ENCODE measurements at places on chromosomes 6 and 20. TPM values are rescaled to one million over a fixed set of nuclear protein-coding genes. Genes with fewer than 3 reads are reported as not detected.

Gene CCDC28A
- total RNA-seq, result 13.5 TPM

Gene TINAG
- total RNA-seq, result 0.64 TPM

DNA sequence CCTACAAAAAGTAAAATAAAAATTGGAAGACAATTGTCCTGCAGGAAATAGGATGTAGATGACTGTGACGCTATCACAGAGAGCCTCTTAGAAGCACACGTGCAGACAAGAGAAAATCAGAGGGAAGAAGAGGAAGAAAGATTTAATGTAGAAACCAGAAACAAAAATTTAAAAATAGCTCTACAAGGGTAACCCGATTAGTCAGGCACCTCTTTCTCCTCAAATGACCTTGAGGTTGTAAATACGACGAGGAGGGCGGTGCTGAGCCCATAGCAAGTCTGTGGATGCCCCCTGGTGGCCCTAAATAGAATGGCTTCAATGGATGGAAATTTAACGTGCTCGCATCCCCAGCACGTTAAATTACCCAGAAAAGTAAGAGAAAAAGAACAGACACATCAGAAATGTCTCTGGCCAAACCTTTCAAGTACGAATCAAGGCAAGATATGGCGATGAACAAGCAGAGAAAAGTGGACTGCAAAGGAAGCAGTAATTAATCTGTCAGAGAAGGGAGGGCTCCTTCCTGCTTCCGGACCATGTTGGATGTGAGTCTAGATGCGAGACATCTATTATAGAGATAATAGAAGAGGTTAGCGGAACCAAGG is 4.2 kb upstream of the PRPH2 start:
- DNase-seq, result peak; percentile 66
- H3K4me1 ChIP-seq, result peaks cover 10% of the 10 kb centered on the region
- no peaks in the 10 kb centered on the region for H3K36me3 ChIP-seq
- no peaks in the 10 kb centered on the region for H3K27me3 ChIP-seq
- H3K27ac ChIP-seq, result peak overlapping the region; percentile 60

GRCh38 chr6:164744301-164744700 is 565.1 kb downstream of the C6orf118 start:
- H3K27ac ChIP-seq, result no peak overlapping the region
- no peaks in the 10 kb centered on the region for H3K4me1 ChIP-seq
- H3K27me3 ChIP-seq, result no peaks in the 10 kb centered on the region
- DNase-seq, result no peak

DNA sequence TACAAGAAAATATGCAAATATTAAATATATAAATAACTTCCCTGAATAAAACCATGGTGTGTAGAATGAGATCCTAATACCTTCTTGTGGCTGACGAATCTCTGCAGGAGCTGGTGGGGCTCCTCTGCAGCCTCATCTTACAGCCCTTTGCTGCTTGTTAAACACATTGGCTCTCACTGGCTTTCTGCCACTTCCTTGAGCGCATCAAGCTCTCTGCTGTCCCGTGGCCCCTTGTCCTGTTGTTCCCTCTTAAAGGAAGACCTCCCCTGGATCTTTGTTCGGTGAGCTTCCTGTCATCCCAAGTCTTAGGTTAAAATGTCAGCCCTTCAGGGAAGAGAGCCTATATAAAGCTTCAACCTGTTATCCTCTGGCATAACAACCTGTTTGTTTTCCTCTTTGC is 519.6 kb downstream of the DOK5 start:
- H3K27ac ChIP-seq, result no peak overlapping the region
- no peak for DNase-seq
- no peaks in the 10 kb centered on the region for H3K27me3 ChIP-seq
- no peak overlapping the region for H3K4me3 ChIP-seq
- no peaks in the 10 kb centered on the region for H3K36me3 ChIP-seq

DNA sequence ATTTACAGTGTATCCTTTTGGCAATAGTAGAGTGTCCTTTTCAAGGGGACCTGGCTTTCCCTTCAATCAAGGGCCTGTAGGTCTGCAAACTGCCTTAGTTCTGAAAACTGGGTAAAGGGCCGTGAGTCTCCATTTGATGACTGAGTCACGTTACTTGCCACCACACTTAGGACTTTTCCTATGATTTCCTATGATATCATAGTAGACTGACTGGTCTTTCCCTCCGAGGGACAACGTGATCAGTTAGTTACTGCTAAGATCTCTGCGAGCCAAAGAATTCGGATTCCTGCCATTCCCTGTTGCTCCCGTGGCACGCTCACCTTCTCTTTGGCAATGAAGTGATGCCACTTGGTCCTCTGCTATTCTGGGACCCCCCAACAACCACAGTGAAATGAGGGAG is 8.4 kb downstream of the ZNF831 start:
- no peak for DNase-seq
- no peak overlapping the region for H3K27ac ChIP-seq
- H3K4me1 ChIP-seq, result no peaks in the 10 kb centered on the region
- H3K36me3 ChIP-seq, result no peaks in the 10 kb centered on the region
